Stimulated activated CD8-positive, alpha-beta memory T cell treated with anti-CD3 and anti-CD28 coated beads, Interleukin-7, amount 100 ng/mL, for 1 hour (primary cell): ENCODE measurements at places on chromosomes 6 and 20.
A peak's percentile ranks its signal among the peaks of the same experiment; 100 is the strongest.

DNA sequence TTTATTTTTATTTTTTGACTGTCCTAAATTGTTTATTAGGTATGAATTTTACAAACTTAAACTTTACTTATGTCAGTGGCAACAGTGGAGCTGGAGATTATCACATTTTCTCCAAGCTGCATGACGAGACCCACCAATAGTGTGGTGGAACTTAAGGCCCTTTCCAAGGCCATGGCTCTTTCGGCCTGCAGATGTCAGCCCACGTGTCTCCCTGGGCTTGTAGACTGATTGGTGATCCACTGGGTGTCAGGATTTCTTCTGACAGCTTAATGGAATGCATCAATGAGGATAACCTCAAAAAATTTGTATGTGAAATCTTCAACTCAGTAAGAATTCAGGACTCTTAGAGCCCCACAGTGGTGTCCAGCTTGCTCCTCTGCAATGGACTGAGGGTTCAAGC is 32.3 kb upstream of the OVOL2 start:
- no peak for DNase-seq

DNA sequence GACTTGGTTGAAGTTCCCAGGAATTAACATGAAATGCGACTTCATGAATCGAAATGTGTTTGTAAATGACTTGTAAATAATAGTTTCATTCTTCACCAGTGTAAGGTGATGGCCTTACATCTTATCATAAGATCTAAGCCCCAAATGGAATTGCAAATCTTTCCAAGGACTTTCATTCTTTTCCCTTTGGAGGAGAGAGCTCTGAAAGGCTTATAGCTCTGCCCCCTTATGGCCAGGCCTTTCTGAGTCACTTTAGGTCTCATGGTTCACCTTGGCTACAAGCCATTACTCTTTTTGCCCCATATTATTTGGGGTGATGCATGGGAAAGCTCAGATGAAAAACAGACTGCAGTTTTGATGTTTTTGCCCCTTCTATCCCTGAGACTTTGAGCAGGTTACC is 209.1 kb upstream of the BMP2 start:
- no peak for DNase-seq

GRCh38 chr20:11389186-11389585 is 528.5 kb upstream of the BTBD3 start:
- DNase-seq: no peak

- no peak for DNase-seq
Measured at GRCh38 chr6:124475176-124475575, 487.1 kb upstream of the RNF217 start.

DNA sequence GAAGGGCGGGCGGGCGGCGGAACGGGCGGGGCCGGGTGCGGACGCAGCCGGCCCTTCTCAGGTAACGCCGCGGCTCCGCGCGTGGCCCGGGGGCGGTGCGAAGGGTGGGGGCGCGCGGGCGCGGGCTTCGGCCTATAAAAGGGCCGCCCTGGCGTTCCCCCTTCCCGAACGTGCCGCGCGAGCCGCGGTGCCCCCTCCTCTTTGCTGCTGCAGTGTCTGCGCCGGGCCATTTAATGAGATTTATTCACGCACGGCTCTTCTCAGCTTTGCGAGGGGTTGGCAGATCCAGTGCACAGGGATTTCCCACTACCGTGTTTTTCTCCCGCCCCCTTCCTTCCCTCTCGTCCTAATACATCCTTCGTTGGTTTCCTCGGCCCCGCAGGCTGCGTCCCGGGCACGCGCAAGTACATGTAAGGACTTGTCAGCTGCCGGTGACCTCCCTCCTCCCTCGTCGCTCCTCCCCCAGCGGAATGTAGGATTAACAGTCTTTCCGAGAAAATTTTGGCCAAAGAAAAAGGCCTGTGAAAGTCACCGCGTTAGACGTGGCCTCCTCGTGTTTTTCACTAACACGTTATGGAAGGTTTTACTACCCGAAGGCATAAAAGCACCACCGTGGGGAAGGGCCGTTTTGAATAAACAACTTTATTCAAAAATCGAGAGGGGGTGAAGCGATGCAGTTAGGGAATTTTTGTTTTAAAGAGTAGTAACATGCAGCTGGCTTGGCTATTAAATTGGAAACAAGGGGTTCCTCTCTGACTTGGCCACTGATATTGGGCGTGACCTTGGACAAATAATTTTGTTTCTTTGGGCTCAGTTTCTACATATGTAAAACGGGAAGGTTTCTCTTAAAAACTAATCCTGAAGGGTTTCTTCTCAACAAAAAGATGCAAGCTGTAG is 966 bp upstream of the REV3L start:
- DNase-seq: peak; percentile 67

DNA sequence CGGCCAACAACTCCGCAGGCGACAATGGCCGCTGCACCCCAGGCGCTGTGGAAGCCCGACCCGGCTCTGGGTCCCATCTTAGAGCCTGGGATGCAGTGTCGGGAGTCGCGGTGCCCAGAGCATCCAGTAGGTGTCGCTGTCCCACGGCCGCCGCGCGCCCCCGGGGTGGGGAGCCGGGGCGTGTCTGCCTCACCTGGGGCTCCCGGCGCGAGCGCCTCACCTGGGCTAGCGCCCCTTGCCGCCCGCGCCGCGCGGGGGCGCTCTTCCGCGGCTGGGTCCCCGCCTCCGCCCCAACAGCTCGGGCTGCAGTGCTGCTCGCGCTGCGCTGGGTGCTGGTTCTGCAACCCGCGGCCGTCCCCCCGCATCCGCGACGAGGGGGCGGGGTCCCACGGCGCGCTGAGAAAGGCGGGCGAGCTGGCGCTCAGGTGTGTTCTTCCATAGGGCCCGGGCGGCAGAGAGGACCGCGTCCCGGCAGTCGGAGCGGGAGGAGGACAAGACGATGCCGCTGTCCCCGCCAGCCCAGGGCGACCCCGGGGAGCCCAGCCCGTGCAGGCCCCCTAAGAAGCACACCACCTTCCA is at the start of gene CRYBG1:
TSS of gene CRYBG1 (plus strand) at position 308 of the 579 bp plus-strand sequence. CDS start at position 500, 192 bp downstream.
- peak; percentile 29 for DNase-seq

DNA sequence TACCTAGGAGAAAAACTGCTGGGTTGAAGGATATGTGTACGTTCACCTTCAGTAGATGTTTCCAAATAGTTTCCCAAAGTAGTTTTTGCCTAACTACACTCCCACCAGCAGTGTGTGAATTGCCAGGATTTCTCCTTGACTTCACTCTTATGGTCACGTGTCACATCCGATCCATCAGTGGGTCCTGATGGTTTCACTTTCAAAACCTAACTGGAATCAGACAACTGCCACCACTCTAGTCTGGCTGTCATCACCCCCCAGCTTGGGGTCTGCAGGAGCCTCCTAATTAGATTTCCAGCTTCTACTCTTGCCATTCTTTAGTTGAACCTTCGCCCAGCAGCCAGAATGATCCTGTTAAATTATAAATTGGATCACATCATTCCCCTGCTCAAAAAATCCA is 8.5 kb upstream of the SLC12A5 start:
- DNase-seq: no peak

GRCh38 chr6:154169193-154169847 is 130.3 kb downstream of the OPRM1 start:
- no peak for DNase-seq

- no peak for DNase-seq
Measured at GRCh38 chr20:25723975-25724374, 27.3 kb upstream of the ZNF337 start.

DNA sequence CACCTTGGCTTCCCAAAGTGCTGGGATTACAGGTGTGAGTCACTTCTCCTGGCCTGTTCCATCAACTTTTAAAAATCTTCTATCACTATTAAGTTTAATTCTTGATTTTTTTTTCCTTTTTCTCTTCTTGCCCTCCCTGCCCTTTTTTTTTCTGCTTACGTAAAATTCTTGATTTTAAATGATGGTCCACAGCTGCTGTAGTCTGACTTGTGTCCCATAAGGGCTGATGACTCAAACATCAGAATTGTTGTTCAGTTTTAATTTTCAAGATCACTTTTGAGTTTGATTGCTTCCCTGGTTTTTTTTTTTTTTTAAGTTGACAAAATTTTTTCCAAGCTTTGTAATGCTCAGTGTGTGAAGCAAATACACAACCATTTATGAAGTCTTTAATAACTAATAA is 61.9 kb downstream of the CBFA2T2 start:
- DNase-seq: no peak

- no peak for DNase-seq
Measured at GRCh38 chr6:1208876-1209275, 103.0 kb upstream of the FOXQ1 start.

- DNase-seq: no peak
Measured at GRCh38 chr6:113642714-113643406, 214.3 kb upstream of the MARCKS start.

GRCh38 chr20:21053002-21053762 is 53.0 kb downstream of the LINC00237 start:
- DNase-seq: no peak

- no peak for DNase-seq
Measured at GRCh38 chr20:23397961-23398360, 23.3 kb downstream of the NAPB start.

GRCh38 chr6:6881438-6882225 is 226.1 kb upstream of the RREB1 start:
- DNase-seq: no peak

DNA sequence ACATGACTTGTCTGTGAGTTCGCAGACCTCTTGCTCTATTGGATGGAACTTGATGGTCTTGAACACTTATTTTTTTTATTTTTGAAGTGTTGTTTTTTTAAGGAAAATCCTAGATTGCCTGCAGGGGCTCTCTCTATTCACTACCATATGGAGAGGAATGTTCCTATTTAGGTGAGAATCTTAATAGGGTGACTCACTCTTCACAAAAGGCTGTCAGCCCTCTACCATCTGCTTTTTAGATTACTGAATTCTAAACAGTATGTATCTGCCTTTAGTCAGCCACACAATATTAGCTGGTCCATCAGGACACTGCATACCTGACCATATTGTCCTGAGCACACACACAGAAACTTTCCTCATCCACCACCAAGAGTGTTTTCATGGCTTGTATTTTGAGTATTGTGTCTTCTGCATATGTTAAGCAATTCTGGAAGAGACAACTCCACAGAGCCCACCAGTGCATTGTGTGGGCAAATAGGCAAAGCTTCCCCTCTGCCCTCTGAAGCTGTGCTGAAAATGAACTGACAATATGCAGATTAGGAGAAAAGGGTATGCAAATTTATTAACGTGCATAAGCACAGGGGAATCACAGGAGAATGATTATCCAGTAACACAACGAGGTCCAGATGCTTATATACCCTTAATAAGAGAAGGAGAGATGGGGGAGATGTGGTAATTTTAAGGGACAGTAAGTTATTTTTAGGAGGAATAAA is 6.6 kb upstream of the BTBD9 start:
- no peak for DNase-seq

GRCh38 chr6:158026054-158026900 is 44.6 kb downstream of the SYNJ2 start:
- DNase-seq: peak; percentile 55

GRCh38 chr6:92495242-92495641 is 924.1 kb downstream of the EPHA7 start:
- DNase-seq: no peak

DNA sequence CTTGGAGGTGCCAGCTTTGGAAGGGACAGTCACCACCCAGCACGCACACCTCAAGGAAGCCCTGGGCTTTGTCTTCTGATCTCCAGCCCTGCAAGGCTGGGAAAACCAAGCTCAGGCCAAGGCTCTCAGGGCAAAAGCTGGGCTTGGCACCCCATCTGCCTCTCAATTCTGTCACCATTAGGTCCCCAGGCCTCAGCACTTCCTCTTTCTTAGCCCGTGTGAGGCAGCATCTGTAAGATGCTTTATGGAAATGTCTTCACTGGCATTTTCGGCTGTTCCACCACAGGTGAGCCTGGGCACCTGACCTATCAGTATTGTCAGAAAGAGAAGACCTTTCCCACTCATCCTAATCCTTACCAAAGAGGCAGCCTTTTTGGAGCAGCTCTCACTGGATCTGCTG is 24.6 kb downstream of the GMEB2 start:
- DNase-seq: no peak

GRCh38 chr6:53484476-53485280 is 60.2 kb downstream of the GCLC start:
- DNase-seq: peak; percentile 59

- no peak for DNase-seq
Measured at GRCh38 chr20:3778976-3779375, 2.3 kb downstream of the SPEF1 start.

DNA sequence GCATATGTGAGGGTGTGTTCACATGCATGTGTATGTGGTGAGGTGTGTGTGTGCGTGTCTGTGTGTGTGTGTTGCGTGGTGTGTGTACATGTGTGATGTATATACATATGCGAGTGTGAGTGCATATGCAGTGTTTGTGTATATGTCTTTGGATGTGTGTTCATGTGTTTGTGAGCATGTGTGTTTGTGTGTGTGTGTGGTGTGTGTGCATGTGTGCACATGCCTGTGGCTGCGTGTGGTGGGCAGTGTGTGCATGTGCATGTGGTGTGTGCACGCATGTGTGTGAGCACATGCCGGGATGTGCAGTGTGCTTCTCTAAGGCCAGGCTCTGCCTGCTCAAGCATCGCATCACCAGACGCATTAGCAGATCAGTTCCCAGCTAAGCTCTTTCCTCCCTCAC is 5.7 kb downstream of the THBS2 start:
- no peak for DNase-seq

DNA sequence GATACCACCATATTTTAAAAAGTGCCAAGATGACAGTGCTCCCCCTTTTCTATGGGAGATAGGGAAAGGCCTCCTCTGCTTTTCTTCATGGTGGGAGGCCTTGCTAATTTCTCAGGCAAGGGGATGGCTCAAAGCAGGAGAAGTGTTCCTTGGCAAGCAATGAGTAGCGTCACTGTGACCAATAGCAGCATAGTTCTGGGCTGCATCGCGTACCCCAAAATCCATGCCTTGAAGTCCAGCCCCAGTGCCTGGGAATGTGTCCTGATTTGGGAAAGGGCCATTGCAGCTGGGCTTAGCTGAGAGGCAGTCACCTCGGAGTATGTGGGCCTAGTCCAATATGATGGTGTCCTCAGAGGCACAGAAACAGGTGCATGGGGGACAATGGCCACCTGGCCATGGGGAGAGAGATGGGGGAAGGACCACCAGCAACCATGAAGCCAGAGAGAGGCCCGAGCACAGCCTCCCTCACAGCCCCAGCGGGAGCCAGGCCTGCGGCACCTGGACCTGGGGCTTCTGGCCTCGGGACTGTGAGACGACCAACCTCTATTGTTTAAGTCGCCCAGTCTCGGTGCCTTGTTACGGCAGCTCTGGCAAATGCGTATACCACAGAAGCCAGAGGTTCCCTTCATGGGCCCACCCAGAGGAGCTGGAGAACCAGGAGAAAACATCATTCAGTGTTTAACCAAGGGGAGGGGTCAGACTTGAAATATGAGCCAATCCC is 153.1 kb upstream of the RPS6KA2 start:
- DNase-seq: no peak

GRCh38 chr20:42588847-42589246 is 600.9 kb downstream of the PTPRT start:
- DNase-seq: no peak

DNA sequence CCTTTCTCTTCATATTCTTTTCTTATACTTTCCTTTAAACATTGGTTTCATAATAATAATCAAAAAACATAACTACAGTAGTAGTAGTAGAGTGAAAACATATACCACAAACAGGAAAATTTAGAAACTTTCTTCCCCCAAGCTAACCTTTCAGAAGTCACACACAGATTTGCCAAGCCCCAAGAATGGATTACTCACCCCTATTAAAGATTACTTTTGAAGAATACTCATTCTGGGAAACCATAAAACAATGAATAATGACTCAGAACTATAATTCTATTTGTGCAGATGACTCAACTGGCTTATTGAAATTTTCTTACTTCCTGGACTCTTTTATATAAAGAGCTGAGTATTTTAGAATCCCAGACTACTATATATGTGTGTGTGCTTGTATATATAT is 119.4 kb upstream of the GJE1 start:
- DNase-seq: no peak
